ENCODE measurements at places on chromosomes 3 and 15.

DNA sequence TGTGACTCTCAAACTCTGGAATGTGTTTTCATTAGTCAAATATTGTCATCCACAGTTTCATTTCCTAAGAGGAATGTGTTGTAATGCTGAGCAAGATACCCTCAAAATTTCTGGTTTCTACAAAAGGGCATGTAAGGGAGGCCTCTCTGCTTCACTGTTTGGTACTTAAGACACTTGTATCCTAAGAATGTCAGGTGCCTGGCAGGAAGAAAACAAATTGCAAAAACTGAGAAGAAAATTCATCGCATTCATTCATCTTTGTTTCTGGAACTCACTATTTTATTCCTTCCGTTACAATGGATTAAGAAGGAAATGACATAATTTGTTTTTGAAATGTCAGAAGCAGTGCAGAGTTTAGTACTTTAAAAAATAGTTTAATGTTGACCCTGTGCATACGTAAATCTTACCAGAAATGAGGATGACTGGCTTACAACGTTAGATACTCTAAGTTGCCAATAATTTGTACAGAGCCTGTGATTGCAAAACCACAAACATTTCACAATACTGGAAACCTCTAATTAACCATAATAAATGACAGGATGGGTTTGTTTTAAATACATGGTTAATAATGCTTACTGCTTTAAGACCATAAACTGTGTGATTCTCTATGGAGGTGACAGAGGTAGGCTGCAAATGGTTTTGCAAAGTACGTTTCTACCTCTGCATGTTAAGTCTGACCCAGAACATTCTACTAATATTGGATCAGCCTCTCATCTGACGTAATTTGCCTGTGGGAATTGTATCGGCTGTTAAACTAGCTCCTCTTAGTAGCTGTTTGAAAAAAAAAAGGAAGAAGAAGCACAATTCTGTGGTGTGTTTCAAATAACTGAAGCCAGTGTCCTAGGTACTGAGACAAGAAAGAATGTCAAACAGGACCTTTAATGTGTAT lies 477.8 kb downstream of the RBMS3 start:
- DNase-seq = no peak

DNA sequence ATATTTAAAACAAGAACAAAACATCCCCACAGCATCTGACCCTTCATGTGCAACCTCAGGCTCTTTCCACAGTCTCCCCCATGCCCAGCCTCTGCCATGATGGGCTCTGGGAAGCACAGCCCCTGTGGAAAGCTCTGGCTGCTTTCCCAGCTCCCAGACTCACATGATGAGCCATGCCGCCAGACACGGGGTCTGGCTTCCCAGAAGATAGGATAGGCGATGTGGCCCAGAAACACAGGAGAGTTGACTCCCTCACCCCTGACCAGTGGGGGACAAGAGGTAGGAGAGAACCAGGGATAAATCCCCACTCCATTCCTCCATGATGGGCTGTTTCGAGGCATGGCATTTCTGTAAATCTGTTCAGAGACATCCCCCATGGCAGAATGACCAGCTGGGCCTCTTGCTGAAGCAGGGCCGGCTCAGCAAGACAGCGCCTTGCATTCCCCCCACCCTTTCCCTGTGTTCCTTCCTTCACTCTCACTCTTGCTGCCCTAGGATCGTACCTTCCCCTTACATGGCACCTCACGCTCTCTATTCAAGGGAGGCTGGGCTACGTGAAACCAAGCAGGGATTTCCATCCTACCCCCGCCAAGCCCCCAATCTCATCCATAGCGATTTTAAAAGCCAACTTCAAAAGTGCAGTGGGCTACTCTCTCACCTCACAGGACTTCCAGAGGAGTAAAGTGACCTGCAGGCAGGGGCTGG lies 192.4 kb downstream of the ABHD5 start:
- no peak for DNase-seq

DNA sequence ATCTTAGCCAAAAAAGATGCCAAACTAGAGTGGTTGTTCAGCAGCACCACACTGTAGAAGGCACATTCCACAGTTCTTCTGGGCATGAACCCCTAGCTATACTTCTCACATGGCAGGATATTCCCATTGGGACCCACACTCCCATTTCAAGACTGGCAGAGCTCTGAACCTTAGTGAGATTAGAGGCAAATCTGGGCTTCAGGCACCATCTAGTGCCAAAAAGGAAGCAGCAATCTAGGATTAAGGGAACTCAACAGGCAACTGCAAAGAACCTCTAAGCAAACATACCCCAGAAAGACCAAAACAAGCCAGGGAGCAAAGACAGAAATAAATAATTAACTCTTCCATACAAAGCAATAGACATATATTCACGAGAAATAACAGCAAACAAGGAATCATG lies 66.2 kb downstream of the TAFA4 start:
- no peak for DNase-seq

DNA sequence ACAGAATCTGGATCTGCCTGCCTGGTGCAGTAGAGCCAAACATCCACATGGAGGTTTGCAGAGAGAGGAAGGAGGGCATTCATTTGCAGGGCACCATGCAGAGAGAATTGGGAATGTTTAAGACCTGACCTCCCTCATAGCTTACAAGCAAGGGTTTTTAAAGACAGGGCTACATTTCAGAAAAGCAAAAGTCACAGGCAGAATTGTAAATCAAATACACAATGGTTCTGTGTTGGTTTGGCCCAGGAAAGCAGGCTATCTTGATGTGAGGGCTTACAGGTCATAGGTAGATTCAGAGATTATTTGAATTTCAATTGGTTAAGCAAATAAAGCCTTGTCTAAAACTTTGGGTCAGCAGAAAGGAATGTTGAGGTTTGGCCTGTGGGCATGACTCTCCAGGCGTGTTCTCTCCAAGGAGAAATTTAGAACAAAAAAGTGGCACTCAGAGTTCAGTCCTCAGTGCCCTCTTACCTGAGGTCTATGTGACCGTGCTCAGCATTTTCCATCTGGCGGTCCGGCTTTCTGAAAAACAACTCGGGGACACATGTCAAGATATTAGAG lies 91.5 kb downstream of the CD47 start:
- DNase-seq = peak; percentile 42

GRCh38 chr3:179833294-179833693 lies 180.5 kb downstream of the USP13 start:
- DNase-seq = no peak

GRCh38 chr3:184656458-184656828 lies 55.4 kb downstream of the MAGEF1 start:
- DNase-seq = no peak

DNA sequence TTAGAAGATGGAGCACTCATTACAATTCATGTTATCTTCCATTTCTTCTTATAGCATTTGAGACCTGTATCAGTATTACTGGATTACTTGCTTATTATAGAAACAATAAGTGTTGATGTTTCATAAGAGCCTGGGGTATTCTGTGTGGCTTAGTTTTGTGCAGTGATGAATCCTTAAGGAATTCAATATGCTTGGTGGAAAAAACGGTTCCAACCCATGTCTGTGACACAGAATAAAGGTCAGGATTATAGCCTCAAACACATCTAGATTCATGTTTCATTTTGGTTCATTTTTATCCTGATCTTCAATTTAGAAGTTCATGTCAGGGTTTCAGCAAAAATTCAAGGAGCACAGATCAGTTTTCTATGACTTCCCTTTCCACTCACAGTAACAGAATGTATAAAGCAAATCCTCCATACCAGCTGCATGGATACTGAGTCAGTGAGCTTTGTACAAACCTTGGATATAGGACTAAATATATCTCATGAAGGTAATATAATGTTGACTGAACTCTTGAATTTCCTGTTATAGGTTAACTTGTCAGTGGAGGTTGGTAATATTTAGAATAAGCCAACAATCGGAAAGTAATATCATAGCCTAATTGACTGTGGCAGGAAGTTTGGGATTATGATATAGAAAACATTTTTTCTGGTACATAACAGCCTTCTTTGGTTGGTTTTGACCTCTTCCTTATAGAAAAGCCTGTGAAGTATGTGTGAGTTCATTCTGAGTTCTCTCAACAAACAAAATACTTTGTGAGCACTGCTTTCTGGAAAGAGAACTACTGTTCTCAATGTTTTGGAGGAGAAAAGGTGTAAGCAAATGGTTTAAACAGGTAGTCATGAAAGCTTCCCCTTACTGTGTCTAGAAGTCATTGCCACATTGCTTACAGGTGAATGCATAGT lies 218.2 kb upstream of the TPM1 start:
- no peak for DNase-seq

GRCh38 chr15:74311734-74312444 lies 55.6 kb downstream of the CYP11A1 start:
- DNase-seq = peak; percentile 64

- no peak for DNase-seq
These were observed 22.7 kb downstream of the ST6GAL1 start for GRCh38 chr3:186953011-186953487.

DNA sequence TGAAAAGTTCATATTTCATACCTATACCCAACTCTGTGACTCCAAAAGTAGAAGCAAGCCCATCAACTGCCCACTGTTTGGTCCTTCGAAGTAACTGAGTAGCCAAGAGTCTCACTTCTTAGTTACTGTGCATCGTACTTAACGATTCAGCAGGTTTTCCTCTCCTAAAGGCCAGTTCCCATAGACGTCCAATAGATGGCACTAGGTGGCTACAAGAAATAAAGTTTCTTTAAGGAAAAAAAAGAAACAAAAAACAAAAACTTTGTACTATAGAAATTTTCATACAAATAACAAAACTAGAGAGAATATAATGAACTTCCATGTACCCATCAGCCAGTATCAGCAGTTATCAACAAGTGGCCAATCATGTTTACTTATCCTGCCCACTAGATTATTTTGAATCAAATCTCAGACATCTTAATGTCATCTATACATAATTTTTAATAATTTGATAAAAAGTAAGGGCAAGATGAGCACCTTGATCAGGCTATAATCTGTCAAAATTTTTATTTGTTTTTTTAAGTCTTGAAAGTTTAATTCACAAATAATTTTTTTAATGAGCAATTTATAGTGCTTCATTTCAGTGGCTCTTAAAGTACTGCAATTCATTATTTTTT lies 63.8 kb upstream of the ACP3 start:
- DNase-seq = peak; percentile 51

DNA sequence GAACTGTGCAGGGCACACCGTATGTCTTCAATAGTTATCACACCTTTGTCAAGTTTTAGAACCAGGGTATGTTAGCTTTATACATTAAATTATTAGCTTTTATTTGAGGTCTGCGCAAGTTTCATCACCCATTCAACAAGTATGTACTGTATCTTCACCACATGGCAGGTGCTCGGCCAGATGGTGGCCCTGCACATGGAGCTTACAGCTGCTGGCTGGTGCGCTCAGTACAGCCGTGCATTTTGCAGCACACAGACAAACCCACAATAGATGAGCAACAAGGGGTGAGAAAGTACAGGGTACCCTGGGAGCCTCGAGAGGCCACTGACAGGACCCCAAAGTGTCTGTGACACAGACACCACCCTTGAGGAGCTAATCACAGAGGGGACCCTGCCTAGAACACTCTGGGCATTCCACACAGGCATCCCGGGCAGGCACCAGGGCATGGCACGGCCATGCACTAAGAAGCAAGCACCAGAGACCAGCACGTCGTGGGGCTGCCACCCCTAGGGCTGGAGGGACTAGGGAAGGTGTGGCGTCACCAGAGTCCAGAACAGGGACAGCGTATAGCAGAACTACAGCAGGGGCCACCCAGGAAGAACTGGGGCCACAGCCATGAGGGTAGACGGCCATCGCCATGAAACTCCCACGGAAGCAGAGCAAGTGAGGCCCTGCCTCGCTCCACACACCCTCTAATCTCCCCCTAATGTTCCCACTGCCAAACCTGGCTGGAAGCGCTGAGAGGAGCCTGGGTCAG lies 27.4 kb downstream of the ZXDC start:
- DNase-seq = no peak

GRCh38 chr3:197241173-197241572 lies 57.2 kb downstream of the DLG1 start:
- no peak for DNase-seq

GRCh38 chr15:92159481-92159880 lies 234.2 kb upstream of the ST8SIA2 start:
- DNase-seq = no peak

- DNase-seq = peak; percentile 35
These were observed 27.7 kb downstream of the MAGI1 start for GRCh38 chr3:66010739-66011655.

- no peak for DNase-seq
These were observed 544.6 kb downstream of the EDEM1 start for GRCh38 chr3:5732081-5732480.

DNA sequence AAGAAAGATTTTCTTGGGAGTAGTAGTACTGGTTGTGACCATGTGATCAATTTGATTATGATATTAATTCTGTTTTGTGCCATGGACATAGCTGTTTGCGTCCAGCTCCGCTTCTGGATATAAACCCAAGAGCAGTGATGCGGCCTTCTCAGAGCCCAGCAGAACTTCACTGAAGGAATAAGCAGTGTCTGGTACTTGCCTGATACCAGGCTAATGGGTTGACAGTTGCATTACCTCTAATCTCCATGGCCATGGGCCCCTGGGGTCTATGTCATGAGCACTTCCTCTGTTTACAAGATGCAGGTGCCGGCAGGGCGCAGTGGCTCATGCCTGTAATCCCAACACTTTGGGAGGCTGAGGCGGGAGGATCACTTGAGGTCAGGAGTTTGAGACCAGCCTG lies 36.3 kb upstream of the RAB6B start:
- no peak for DNase-seq

DNA sequence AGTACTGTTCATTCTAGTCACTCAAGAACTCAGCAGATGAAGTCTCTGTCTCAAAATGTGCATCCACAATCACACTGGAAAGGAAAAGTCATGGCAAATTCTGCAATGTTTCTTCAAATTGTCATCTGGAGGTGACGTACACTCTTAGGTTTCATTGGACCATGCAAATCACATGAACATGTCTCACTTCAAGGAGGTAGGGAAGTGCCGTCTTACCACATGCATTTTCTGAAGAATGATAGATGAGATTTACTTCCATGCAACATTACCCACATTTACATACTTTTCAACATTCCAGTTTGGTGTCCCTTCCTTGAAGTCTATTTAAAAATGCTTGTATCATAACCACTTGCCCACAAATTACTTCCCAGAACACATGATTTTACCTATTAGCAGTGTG lies 107.9 kb upstream of the SATB1 start:
- DNase-seq = no peak

Measured in SW480 (cell line).